Bronchial smooth muscle cell (primary cell): ENCODE measurements at places on chromosomes 16 and 17. TPM values are rescaled to one million over a fixed set of nuclear protein-coding genes. Genes with fewer than 3 reads are reported as not detected.

The TBC1D28 gene
- not detected in 2 replicates for total RNA-seq

The MARVELD3 gene
- total RNA-seq = not detected in 2 replicates

The KCNG4 gene
- total RNA-seq = under 0.01 TPM in 1 of 2 replicates, not detected in the other

The CHRNE gene
- total RNA-seq = 0.47 and 1.2 TPM in 2 replicates

The RAB34 gene
- total RNA-seq = 150 and 173 TPM in 2 replicates

The HEATR9 gene
- not detected in 2 replicates for total RNA-seq

The TCAP gene
- 0.16 and 0.34 TPM in 2 replicates for total RNA-seq

The SMIM36 gene
- total RNA-seq = not detected in 2 replicates

The HCRT gene
- not detected in 2 replicates for total RNA-seq

The TEDC2 gene
- total RNA-seq = 0.34 and 1.1 TPM in 2 replicates

The PMP22 gene
- 53.0 and 174 TPM in 2 replicates for total RNA-seq

The CMTM2 gene
- not detected in 2 replicates for total RNA-seq

The SPATA32 gene
- not detected in 2 replicates for total RNA-seq

The KRT32 gene
- total RNA-seq = 0.16 TPM in 1 of 2 replicates, not detected in the other

The XYLT1 gene
- 16.2 and 17.8 TPM in 2 replicates for total RNA-seq

The KCTD19 gene
- not detected in 2 replicates for total RNA-seq

The SPIRE2 gene
- total RNA-seq = 1.5 and 1.6 TPM in 2 replicates

The IGF2BP1 gene
- 2.1 and 2.5 TPM in 2 replicates for total RNA-seq

The FDXR gene
- 62.7 and 67.5 TPM in 2 replicates for total RNA-seq

The ACAP1 gene
- 3.3 and 5.2 TPM in 2 replicates for total RNA-seq

The HIC1 gene
- 32.2 and 32.5 TPM in 2 replicates for total RNA-seq

The LRRC37A gene
- total RNA-seq = 0.95 and 1.7 TPM in 2 replicates

The RBL2 gene
- total RNA-seq = 36.0 and 37.8 TPM in 2 replicates

The MT1H gene
- total RNA-seq = not detected in 2 replicates

The DBNDD1 gene
- total RNA-seq = 0.26 and 0.95 TPM in 2 replicates
